ENCODE measurements at places on chromosomes 2 and 18. TPM values are rescaled to one million over a fixed set of nuclear protein-coding genes. Genes with fewer than 3 reads are reported as not detected.

GRCh38 chr2:3170792-3171455 lies 206.7 kb downstream of the EIPR1 start:
- DNase-seq: no peak

DNA sequence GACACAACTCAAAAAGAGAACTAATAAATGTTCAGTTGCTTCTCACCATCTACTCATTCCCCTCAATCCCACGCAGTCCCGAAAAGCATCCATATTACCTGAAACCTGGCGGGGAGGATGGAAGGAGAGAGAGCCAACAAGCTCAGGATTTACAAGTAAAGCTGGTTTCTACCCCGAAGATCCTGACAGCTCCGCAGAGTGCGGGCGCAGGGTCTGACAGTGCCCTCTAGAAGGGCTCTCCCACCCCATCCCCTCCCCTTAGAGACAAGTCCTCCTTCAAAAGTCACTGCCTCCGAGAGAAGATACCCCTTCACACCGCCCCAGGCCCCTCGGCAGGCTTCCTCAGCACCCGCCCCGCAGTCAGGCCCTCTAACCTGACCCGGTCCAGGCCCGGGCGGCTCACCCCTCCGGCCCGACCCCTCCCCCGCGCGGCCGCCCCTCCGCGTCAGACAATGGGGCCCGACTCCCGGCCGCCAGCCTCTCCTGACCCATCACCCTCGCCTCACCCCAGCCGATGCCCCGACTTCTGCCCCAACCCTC lies 550 bp downstream of the RAB1A start:
- DNase-seq: no peak

DNA sequence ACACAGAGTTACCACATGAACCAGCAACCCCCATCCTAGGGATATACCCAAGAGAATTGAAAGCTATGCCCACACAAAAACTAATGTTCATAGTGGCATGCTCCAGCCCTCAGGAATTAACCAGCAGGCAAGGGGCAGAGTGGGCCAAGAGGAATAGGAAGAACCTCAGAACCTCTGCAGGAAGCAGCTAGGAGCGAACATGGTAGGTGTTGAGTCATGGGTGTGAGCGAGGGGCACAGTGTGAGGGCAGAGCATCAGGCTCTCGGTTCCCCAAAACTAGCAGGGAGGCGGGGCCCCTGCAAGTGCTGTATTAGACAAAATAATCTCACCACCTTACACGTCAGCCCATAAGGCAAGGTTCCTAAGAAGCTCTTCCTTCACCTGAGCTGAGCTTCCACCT lies 5.6 kb upstream of the RUFY4 start:
- no peak for DNase-seq

DNA sequence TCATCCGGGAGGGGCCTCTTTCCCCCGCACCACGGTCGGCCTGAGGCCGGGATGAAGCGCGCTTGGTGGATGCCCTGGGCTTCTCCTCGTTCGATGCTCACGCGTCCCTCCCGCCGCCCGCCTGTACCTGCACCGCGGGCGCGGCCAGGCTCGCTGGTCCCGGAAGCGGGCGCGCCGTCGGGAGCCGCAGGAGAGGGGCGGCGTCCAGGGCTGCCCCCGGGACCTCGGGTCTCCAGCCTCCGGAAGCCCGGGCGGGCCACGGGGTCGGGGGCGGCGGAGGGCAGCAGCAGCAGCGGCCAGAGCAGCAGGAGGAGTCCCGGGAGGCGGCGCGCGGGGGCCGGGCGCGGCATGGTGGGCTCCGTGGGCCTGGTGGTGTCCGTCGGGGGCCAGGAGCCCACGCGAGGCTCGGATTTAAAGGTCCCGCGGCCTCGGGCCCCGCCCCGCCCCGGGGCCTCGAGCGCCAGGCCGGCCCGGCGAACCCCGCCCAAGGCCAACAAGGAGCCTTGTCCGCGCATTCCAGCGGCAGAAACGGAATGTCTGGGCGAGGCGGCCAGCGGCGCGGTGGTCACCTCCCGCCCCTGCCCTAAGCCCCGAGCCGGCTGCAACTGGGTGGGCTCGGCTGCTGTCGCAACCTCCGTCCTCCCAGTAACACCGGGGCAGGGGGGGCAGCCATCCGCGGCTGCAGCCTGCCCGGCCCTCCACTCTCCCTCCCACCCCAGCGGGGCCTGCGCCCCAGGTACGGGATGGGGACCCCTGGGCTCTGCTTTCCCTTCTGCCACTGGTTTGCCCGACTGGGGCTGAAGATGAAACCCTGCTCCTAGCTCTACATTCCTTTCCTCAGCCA lies at the start of gene MATN3:
Gene MATN3 (minus strand): TSS at position 387 of the 844 bp plus-strand sequence. CDS start 37 bp downstream, at position 350.
- DNase-seq: peak; percentile 16

DNA sequence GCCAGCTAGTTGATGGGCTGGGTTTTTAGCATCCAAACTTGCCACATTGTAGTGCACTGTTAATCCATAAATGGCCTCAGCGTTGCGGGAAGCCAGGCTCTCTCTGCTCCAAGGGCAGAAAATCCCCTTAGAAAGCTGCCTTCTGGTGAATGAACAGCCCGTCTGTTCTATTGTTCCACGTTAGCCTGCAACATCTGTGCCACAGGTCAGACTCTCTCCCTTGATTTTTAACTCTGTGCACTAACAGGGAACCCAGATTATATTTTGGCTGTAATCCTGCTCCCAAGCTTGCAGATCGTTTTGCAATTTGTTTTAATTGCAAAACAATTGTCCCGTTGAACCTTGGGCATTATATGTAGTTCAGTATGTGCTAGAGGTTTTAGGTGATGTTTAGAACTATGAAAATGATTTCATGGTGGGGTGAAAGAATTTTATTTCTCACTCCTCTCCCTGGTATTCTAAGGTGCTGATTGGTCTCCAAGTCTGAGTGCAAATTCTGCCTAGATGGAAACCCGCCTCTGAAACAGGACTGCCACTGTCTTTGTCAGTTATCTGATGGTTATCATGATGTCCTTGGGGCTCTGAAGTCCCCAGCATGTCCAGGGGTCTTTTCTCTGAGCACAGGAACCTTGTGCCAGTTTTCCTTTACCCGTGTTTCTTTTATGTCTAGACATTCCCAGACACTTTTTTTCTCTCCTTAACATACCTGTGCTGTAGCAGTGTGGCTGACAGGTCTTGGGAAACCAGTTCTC lies 106.6 kb downstream of the MAP4K4 start:
- DNase-seq: no peak

- no peak for DNase-seq
These were observed 167.3 kb downstream of the SEPTIN10 start for GRCh38 chr2:109446278-109447131.

- DNase-seq: no peak
These were observed 91.3 kb downstream of the L3MBTL4 start for GRCh38 chr18:6323319-6323889.

DNA sequence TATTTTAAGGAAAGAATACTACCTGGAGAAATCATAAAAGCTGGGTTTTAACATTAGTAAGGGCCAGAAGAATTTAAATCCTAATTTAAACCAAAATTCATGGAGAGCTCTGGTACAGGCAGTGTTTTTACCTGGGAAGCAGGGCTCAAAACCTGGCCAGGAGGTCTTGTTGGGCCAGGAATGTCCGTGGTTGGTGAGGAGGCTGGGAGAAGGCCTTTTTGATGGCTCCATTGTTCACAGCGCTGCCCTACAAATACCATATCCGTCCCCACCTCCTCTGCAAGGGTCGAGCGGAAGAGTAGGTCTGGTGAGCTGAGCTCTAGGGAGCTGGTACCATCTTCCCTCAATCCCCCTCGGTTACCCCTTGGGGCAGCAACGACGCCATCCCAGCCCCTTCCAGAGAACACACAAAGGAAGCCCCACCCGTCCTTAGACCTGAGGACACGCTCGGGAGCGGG lies 10.9 kb upstream of the HOXD1 start:
- DNase-seq: no peak

DNA sequence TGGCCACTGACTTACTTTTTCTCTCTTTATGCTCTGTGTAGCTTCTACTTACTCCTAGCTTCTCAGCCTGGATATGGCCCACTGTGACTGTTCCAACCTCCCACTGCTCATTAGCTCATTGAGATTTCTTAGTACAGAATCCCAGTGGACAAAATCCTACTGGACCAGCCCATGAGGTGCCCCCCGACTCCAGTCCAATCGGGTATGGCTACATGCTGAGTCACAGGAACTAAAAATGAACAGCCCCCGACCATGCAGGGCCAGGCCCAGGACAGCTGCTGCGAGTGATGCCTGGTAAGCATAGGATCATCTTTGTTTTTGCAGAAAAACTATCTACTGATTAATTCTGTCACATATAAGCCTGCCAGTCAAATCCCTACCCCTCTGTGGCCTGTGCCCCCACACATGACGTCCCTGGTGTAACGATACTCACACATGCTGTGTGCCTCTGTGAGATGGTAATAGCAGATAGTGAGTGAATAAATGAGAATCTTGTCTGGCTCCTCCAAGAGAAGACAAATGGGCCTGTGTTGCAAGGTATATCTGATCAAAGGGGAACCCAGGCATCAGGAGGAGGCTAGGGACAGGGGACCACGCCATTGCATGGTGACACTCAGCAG lies 85.9 kb upstream of the KLF7 start:
- DNase-seq: peak; percentile 76

- peak; percentile 94 for DNase-seq
These were observed at the start of the genes COA5 and UNC50 for GRCh38 chr2:98608116-98608961. COA5 (minus strand) TSS chr2:98608512; CDS start chr2:98608405, 107 bp downstream. UNC50 (plus strand) TSS chr2:98608589; CDS start chr2:98609760, 1,171 bp downstream.

- no peak for DNase-seq
These were observed 46.3 kb upstream of the STAT4 start for GRCh38 chr2:191197096-191197495.

- no peak for DNase-seq
These were observed 228.3 kb downstream of the ZNF521 start for GRCh38 chr18:25123438-25124232.

DNA sequence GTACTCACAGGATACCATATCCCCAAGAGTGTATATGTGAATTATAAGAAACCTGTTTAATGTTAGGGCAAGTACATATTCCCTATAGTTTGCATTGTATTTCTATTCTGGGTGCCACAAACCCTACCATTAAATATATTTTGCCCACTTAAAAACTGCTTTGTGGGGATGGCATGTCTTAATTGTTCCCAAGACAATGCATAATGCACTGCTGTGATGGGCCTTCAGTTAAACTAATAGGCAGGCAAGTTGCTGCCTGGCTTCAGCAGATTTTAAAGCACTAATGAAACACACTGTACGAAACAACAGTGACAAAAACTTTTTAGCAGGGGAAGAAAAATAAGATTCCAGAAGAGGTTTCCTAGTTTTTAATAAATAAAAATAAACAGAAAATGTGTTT lies 104.8 kb upstream of the VRK2 start:
- DNase-seq: no peak

DNA sequence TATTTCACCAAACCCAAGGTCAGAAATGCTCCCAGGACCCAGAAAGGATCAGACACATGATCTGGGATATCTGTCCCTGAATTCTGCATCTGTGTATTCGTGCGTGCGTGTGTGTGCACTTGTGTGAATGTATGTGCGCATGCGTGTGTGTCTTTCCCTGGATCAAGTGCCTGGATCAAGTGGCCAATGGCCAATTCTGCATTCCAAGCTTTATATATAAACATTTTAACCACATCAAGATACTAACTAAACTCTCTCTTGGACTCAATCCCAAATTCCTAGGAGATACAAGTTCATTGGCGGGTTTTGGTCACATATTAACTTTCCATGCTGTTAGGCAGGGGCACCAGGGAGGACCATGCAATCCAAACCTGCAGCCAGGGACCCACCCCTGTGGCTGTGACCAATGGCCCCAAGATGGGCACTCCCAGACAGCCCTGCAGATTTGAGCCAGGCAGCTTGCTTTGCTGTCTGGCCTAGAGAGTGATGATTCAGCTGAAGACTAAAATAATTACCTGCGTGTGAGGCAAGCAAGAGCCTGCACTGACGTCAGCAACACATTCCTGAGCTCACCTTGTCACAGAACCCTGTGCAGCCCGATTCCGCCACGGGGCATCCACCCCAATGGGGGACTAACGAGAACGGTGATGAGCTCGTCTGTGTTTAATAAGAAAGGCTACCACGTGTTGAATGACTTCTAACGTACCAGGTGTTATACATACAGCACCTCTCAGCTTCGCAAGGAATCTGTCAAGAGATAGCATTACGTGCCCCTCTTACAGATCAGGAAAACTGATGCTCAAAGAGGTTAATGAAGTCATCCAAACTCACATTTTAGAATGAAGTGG lies 45.3 kb upstream of the ROCK2 start:
- no peak for DNase-seq

GRCh38 chr2:62524293-62524941 lies 18.4 kb upstream of the TMEM17 start:
- DNase-seq: no peak

DNA sequence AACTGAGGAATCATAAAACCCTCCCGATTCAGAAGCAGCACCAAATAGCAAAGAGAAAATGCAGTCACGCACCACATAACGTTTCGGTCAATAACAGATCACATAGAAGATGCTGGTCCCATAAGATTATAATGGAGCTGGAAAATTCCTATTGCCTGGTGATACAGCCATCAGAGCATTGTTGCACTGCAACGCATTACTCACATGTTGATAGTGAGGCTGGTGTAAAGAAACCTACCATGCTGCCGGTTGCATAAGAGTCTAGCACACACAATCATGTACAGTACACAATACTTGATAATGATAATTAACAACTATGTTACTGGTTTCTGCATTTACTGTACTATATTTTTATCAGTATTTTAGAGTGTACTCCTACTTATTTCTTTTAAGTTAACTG lies 32.5 kb downstream of the RNF152 start:
- DNase-seq: no peak

DNA sequence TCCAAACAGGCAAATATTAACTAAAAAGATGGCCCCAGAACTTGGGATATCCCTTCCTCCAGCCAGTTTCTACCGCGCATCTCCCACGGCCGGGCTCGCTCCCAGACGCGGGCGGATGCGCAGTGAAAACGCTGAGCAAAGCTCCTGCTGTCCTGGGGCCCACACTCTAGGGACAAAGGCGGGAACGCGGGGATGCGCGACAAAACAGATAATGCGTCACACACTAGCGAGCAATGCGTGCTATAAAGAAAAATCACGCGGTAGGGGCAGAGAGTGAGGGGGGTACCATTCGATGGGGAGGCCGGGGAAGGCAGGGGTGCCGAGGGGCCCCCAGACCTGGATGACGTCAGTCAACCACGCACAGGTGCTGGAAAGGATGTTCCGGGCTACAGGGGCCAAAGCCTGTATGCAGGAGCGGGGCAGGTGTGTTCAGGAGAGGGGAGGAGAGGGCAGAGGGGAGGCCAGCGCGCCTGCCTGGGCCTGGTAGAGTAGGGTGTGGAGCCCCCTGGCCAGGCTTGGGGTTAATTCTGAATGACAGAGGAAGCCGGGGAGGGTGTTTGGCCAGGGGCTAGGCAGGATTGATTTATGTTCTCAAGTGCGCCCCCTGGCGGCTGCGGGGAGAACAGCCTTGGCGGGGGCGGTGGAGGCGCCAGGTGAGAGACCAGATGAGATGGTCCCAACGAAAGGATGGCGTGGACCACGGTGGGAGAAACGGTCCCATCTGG lies 14.9 kb upstream of the ITM2C start:
- DNase-seq: peak; percentile 82

Gene NCOA1
- 24.0 TPM for total RNA-seq

Gene LCT
- total RNA-seq: 0.05 TPM

Gene CD28
- total RNA-seq: 279 TPM

Gene CCDC85A
- total RNA-seq: not detected

Gene ECEL1
- total RNA-seq: not detected

Gene MARCHF7
- total RNA-seq: 84.0 TPM

Gene LYPD6
- not detected for total RNA-seq

Gene AGXT
- total RNA-seq: not detected

All from activated CD4-positive, alpha-beta memory T cell treated with anti-CD3 and anti-CD28 coated beads for 36 hours (primary cell).